ENCODE measurements at places on chromosomes 4 and X.

DNA sequence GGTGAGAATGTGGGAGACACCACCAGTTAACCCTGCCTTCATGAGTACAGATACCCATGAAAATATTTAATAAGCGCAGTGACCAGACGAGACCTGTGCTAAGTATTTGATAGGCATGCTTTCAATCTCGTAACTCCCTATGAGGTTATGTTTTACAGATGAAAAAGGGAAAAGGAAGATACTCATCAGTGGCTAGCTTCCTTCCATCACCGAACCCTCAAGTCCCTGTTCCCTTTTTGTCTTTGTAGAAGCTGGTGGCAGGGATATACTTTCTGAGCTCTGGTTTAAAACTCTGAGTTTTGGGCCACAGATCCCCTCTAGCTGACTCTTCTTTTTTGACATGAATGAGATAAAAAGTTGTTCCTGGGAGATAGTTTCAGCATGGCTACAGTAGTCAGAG lies 26.3 kb downstream of the AFF1 start:
- no peak for DNase-seq

GRCh38 chr4:94909645-94910044 lies 151.9 kb downstream of the BMPR1B start:
- DNase-seq: no peak

- no peak for DNase-seq
Observed at GRCh38 chrX:63430026-63430425, 78.9 kb upstream of the SPIN4 start.

DNA sequence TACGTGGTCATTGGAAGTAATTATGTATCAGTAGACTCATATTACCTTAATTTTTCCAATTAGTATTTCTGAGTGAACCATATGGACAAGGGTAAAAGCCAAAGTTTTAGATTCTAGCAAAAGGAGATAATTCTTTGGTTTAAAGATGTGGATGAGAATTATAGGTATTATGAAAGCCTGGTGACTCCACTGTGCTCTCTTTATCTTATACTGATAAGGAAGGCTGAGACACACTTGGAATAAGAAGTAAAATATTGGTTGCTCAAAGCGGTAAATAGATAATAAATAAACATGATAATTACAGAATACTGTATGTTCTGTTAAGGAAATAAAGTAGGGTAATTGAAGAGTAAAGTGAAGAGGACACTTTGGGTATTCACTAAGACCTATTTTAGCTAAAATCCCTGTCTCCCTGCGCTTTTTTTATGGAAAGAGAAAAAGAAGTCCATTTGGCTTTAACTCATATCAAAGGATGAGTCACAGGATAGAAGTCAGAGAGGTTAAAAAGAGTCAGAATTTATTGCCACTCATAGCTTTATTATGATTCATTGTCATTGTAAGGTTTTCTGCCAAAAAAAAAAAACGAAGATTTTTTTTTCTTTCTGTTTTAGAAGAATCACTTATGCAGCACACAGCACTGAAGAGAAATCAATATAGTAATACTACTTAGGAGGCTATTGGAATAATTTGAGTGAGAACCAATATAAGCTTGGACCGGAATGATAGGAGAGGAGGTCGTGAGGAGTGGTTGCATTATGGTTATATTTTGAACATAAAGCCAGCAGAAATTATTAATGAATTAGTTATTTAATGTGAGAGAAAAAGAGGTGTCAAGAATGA lies 2463.1 kb downstream of the ARAP2 start:
- no peak for DNase-seq

GRCh38 chr4:7396186-7396910 lies 38.4 kb downstream of the PSAPL1 start:
- no peak for DNase-seq

DNA sequence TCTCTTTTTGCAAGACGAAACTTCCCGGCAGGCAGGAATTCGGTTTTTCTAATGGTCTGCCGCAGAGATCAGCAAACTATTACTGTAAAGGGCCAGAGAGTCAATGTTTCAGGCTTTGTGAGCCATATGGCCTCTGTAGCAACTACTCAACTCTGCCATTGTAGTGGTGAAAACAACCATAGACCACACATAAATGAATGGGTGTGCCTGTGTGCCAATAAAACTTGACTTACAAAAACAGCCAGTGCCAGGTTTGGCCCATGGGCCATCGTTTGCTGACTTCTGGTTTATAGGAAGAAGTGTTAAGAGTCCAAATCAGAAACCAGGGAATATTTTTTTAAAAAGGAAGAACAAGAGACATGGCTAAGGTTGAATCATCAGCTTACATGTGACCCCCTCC lies 163.0 kb downstream of the SH3KBP1 start:
- no peak for DNase-seq

DNA sequence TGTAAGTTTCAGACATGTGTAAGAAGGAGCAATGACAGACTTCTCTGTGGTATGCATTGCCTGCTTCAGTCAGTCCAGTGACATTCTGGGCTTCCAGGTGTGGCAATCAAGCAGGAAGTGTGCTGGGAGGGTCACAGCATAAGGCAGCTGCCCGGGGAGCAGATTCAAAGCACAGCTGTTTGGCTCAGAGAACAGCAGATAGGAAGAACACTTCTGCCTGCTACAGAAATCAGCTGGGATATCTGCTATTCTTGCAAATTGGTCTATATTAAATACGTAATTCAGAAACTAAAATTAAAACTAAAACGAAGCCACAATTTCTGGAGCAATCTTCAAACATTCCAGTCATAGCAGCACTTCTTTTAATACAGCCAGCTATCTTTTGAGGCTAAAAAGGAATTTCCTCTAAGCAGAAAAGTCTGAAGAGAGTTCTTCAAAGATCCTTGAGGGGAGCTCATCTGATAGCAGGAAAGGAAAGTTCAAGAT lies 47.5 kb upstream of the GALNT7 start:
- no peak for DNase-seq

- DNase-seq: no peak
Observed at GRCh38 chr4:17584521-17585213, 7.7 kb downstream of the LAP3 start.

DNA sequence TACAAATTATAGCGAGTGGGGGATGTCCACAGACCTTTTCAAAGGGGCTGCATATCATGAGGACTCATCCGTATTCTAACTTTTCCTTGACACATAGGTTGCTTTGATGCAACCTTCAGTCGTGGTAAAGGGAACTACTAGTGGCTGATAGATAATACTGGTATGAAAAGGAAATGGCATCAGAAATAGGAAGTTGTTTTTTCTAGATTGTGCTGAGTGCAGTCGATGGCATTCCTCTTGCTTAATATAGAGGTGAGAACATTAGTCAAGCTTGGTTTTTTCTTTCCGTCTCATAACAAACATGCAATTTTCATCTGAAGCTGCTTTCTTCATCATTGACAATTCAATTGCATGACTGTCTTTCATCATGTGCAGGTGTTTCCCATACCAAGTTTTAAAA lies 16.6 kb downstream of the ENPEP start:
- no peak for DNase-seq

DNA sequence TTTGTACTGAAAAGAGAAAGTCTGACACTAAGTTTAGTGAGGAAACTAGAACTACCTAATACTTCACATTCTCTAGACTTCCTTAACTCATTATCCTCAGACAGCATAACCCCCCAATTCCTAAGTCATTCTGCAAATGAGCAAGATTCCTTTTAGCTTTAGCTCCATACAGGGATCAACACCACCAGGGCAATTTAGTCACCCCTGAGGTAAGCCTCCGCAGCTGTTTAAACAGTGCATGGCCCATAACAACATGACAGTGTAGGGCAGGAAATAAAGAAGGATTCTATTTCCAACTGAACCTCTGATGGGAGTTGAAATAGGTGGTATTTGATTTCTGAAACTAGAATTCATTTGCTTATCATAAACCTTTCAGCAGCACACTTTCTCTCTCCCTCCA lies 112.8 kb upstream of the DKK2 start:
- DNase-seq: no peak

- no peak for DNase-seq
Observed at GRCh38 chr4:185993328-185993973, 75.5 kb upstream of the TLR3 start.

DNA sequence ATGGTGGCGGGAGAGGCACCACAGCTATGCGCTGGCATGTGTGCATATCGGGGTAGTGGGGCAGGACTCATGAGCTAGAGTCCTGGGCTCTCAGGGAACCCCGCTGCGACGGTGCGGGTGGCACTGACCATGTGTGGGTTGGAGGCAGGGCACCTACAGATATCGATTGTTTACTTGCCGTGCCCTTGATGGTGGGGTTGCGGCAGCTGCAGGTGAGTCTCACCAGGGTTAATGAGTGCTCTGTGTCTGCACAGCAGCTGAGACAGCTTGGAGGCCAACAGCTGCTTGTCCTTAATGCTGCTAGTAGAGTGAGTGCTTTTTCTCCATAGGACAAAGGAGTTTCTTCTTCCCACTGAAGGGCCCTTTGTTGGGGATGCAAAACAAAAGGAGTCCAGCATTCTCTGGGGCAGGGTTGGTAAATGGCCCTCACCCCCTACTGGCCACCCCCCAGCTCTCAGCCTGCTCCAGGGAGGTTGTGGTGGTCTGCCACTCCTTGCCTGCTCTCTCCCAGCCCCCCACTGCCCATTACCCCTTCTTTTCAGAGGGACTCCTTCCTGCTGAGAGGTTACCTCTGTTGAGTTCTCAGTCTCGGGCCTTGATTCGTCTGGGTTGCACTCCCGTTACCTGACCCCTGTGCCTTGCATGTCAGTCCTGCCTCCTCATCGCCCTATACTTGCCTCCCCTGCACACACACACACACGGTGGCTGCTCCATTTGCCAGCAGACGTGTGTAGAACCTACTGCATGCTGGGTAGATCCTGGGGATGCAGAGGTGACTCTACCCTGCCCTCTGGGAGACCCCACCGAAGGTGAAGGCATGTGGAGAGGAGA lies 52.8 kb downstream of the TBC1D14 start:
- DNase-seq: no peak

DNA sequence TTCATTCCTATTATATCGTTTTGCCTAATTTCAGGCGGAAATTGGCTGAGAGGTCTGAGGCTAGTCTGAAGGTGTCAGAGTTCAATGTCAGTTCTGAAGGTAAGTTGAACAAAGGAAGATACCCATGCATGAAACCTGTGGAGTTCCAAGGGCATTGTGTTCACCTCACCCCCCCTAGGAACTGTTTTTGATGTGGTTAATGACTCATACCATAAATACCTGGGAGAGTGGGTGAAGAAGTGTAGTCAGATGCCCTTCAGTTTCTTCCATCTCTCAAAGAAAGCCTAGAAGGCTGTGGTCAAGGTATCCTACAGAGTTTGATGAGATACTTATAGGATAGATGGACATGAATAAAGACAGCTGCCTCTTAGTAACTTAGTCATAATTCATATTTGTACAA lies 2.7 kb downstream of the UTP14A start:
- DNase-seq: no peak

GRCh38 chr4:136650541-136651277 lies 881.6 kb downstream of the PCDH18 start:
- no peak for DNase-seq

DNA sequence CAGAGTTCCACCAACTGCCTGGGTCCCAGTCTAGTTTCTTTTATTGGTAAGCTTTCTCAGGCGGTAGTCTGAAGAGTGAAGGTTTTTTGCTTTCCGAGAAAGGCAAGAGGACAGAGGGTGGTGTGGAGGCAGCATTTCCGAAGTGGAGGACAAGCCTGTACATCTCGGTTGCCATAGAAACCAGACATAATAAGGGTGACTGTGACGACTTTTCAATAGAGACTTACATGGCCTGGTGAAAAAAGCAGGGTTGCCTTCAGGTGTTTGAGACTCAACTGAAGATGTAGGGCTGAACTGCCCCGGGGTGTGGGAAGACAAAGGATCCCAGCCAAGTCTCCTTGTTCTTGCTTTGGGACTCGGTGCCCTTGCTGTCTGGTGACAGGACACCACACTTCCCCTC lies 53.6 kb upstream of the RAB40AL start:
- DNase-seq: no peak

GRCh38 chrX:118824173-118824730 lies 628 bp downstream of the ZCCHC12 start:
- DNase-seq: no peak

GRCh38 chr4:147638942-147639341 lies 21.7 kb downstream of the TMEM184C start:
- no peak for DNase-seq

DNA sequence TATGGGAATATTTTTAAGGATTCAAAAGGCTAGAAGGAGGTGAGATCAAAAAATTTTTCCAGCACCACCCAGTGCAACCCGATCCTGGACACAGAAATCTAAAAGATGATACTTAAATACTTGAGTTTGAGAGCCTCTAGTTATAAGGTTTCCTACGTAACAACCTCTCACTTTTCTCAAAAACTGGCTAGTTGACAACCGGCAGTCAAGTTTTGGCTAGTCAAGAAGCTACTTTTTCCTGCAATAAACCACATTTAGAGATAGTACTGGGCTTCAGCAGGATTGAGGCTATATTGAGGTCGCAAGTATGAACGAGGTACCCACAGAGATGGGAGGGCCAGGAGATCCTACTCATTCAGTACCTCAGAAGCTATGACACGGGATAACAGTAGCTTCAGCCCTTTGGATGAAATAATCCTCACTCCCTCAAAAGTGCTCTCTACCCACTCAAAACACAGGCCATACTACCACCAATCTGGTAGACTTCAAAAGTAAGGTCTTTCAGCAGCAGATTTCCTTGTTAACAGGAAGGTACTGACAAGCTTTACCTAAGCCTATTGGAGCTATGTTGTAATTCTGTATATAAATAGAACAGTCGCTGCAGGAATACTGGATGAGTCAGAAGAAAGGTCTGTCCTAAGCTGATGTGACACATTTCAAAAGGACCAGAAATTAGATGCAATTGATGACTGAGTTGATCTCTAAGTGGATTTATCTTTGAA lies 1.5 kb upstream of the TSPAN5 start:
- no peak for DNase-seq

DNA sequence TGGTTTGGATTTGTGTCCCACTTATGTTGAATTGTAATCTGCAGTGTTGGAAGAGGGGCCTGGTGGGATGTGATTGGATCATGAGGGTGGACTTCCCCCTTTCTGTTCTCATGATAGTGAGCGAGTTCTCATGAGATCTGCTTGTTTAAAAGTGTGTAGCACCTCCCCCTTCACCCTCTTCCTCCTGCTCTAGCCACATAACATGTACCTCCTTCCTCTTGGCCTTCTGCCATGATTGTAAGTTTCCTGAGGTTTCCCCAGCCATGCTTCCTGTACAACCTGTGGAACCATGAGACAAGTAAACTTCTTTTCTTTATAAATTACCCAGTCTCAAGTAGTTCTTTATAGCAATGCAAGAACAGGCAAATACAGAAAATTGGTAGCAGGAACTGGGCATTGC lies 138.7 kb downstream of the INPP4B start:
- no peak for DNase-seq

DNA sequence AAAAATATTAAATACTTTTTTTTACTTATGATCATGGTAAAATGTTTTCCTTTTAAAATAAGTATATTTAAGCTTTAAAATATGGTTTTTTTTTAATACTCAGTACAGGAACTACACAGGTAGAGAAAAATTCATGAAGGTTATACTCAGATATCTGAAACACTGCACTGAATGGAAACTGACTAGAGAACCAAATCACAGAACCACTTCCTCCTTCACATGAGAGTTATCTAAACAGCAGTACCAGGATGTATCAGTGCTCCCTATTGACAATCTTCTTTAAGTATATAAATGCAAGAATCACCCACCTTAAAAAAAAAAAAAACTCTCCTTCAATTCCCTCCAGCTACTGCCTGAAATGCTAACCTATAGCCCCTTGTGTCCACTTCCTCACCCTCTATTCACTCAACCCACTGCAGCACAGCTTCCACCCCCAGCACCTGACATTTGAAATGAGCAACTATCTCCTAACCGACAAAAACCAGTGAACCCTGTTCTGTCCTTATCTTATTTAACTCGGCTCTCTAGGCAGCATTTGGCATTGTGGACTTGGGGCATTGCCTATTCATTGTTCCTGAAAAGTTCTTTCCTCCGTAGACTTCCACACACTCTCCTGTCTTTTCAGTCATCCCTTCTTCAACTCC lies 9.1 kb downstream of the SLC7A3 start:
- DNase-seq: no peak

All from uterus (tissue), 4 donors.